ENCODE measurements at places on chromosomes 12 and 14. TPM values are rescaled to one million over a fixed set of nuclear protein-coding genes. Genes with fewer than 3 reads are reported as not detected.

The TBC1D30 gene
- 0.29 TPM for total RNA-seq

The POTEM gene
- not detected for total RNA-seq

The OTX2 gene
- not detected for total RNA-seq

The SYNE3 gene
- 42.5 TPM for total RNA-seq

The SMARCD1 gene
- 40.6 TPM for total RNA-seq

The NEUROD4 gene
- not detected for total RNA-seq

The YAF2 gene
- 11.1 TPM for total RNA-seq

The IFNG gene
- total RNA-seq: not detected

The KRT85 gene
- not detected for total RNA-seq

The DPY19L2 gene
- 2.3 TPM for total RNA-seq

The CMTM5 gene
- total RNA-seq: 0.44 TPM

The DAO gene
- not detected for total RNA-seq

The SLC38A4 gene
- total RNA-seq: 1.2 TPM

The TAS2R7 gene
- not detected for total RNA-seq

The GSG1 gene
- total RNA-seq: 0.66 TPM

The SLC22A17 gene
- 28.0 TPM for total RNA-seq

The OR4K1 gene
- total RNA-seq: not detected

The OTOGL gene
- under 0.01 TPM for total RNA-seq

The SLC39A5 gene
- not detected for total RNA-seq

The TMEM121 gene
- total RNA-seq: 13.2 TPM

The TGM1 gene
- total RNA-seq: 1.5 TPM

The EMC9 gene
- total RNA-seq: 11.1 TPM

The C12orf42 gene
- not detected for total RNA-seq

The LRCOL1 gene
- total RNA-seq: not detected
